SW480 (cell line): ENCODE measurements at places on chromosomes 4 and X.
A peak's percentile ranks its signal among the peaks of the same experiment; 100 is the strongest.

DNA sequence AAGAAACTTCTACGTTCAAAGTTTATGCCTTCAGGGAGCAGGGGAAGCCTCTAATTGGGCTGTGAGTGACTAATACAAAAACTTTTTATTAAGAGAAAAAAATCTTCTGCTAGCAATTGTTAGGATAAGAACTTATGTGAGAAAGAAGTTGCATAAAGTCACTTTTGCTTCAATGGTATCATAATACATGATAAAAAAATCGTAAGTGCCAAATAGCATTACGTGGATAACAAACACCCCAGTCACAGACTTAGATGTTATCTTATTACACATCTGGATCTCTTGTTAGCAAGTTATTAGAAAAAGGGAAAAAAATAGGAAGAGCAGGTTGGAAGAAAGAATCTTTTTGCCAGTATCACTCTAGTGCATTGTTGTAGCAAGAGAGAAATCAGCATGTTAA lies 4.2 kb upstream of the NDST4 start:
- DNase-seq, result no peak

DNA sequence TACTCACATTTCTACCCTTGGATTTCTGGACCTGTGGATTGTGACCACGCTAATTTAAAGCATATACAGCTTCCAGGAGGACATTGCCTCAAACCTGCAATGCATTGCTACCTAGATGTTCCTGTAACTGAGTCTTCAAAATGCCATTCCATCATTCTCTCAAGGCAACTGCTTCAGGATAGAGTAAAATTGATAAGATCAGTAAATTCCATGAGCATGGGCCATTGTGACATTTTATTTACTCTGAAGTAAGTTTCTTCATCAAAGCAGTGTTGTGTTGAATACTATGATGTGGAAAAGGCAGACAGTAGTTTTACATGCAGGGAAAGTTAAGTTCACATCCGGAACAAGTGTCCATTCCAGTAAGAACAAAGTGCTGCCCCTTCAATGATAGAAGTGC lies 991.0 kb downstream of the ARAP2 start:
- DNase-seq, result no peak

DNA sequence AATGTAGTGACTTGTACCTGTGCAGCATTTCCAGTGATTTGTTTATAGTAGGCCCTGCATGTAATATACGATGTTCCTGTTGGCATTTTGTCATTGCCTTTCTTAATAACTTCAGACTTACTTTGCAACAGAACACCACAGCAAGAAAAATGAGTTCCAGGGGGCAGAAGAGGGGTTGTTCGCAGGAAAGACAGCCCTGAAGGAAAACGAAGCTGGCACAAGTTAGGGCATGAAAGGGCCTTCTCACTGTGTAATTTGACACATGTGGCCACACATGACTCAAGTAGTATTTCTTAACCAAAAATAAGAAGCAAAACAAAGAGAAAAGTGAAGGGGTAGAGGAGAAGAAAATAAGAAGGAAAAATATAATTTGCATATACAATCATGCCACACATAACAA lies 265.8 kb upstream of the SMIM31 start:
- no peak for DNase-seq

DNA sequence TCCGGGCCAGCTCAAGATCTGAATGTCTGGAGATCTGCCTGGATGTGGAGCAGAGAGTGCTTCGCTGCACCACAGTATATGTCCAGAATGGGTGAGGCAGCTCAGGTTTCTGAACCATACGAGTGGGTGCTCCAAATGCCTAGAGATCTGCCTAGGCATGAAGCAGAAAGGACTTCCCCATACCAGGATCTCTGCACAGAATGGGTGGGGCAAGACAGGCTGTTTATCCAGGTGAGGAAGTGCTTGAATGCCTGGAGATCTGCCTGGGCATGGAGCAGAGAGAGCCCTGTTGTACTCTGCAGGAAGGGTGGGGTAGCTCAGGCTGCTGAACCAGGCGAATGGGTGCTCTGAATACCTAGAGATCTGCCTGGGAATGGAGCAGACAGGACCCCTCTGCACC lies 45.4 kb upstream of the MAGEC2 start:
- no peak for DNase-seq

DNA sequence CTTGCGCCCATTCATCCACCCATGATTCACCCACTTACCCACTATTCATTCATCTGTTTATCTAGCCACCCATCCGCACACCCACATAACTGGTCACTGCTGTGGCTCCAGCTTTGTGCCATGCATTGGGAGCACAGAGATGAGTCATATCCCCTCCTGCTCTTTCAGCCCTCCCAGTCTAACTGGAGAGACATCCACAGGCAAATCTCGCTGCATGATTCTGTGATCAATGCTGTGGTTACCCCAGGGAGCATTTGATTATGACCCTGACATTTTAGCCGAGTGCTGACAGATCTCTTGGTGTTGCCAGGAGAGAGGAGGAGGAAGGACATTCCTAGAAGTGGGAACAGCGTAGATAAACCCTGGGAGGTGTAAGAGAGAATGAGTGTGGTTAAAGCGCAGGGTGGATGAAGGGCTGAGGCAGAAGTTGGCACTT lies 10.4 kb upstream of the PORCN start:
- DNase-seq, result peak; percentile 84

- no peak for DNase-seq
Observed at GRCh38 chrX:24282381-24283126, 31.3 kb downstream of the SUPT20HL2 start.

GRCh38 chrX:24396931-24397279 lies 36.5 kb downstream of the SUPT20HL1 start:
- no peak for DNase-seq

- DNase-seq, result no peak
Observed at GRCh38 chr4:118279920-118280432, 72.8 kb downstream of the PRSS12 start.

DNA sequence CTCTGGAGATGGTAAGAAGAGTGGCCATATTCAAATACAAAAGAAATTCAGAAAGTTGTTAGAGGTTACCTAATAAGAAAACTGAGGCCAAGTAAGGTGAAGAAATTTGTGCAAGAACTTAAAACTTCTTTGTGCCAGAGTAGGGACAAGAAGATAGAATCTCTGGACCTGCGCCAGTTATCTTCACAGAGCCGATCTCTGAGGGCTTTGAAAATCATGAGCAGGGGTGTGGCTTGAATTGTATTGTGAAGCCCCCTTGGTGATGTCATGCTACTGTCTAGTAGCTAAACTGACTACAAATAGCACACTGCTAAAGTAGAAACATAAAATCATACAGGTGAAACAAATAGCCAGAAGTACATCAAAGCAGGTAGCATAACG lies 184.6 kb downstream of the UGT8 start:
- no peak for DNase-seq

- no peak for DNase-seq
Observed at GRCh38 chr4:57672846-57673433, 562.8 kb upstream of the IGFBP7 start.

DNA sequence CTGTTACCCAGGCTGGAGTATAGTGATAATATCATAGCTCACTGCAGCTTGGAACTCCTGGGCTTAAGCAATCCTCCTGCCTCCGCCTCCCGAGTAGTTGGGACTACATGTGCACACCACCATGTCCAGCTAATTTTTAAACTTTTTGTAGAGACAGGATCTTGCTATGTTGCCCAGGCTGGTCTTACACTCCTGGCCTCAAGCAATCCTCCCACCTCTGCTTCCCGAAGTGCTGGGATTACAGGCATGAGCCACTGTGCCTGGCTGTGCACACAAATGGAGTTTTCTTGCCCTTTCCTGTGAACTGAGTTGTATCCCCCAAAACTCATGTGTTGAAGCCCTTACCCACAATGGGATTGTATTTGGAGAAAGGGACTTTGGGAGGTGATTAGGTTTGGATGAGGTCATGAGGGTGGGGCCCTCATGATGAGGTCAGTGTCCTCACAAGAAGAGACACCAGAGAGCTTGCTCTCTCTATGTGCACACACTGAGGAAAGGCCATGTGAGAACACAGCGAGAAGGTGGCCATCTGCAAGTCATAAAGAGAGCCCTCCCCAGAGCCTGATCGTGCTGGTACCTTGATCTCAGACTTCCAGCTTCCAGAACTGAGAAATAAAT lies 40.1 kb downstream of the DDX3X start:
- no peak for DNase-seq

GRCh38 chr4:98939438-98939837 lies 10.5 kb upstream of the EIF4E start:
- DNase-seq, result no peak

GRCh38 chr4:85741381-85741780 lies 266.4 kb downstream of the ARHGAP24 start:
- DNase-seq, result no peak

DNA sequence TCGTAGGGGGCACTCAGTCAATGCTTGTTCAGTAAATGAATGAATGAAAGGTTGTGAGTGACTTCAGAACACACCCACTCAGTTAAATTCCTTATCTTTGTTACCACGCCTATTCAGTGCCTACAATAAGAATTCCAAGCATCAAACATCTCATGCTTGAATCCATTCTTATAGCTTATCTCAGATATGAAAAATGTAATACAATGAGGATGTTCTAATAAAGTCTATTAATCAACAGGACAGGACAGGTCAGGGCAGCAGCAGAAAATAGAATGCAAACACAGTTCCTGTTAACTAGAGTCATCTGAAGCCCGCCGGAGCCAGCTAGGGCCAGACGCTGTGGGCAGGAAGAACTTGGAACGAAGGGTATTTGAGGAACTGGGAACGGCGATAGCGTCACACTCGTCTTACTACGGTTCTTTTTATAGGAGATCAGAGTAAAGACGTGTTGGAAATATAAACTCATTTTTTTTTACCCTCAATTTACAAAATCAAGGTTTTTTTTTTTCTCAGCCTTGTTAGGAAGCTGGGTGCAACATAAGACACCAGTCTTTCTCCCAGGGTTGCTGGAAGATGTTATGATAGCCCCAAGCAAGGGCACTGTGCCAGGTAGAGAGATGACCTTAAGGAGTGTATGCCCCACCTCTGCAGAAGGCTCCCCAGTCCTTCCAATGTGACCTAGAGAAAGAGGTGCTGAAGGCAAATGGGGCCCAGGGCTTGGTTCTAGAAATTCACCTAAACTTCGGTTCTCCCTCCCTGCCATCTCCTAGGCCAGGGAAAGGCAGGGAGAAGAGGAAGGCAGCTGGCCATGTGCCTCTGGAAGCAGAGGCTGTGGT lies 48.3 kb downstream of the SEL1L3 start:
- no peak for DNase-seq

DNA sequence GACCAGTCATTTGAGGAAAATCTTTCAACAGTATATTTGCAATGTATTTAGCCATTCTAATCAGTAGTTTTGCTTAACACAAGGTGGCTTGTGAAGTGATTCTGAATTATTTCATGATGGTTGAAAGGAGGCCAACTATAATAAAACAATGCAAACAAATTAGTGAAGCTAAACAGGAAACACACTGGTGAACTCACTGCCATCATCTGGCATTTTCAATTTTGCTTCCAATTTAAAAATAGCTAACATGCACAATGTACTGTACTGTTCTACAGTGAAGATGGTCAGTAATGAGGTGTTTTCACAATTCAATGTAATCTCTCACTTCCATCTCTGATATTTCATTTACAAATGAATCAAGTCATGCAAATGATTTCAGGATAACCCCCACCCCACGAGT lies 31.1 kb downstream of the PGRMC2 start:
- no peak for DNase-seq

DNA sequence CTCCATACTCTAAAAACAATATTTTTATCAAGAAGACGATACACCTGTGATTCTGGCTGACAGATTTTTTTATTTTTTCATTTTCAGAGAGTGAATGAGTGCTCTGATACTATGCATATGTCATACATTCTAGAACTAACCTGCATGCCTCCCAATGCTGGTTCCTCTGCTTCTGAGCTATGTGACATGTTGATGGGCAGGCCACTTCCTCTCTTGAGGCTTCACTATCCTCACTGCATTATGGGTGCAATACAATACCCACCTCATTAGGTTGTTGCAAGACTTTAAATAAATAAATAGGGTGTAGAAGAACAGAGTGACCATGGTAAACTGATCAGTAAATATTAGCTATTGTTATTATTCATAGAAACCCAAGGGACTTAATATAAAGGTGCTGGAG lies 408.3 kb downstream of the HNRNPD start:
- no peak for DNase-seq

DNA sequence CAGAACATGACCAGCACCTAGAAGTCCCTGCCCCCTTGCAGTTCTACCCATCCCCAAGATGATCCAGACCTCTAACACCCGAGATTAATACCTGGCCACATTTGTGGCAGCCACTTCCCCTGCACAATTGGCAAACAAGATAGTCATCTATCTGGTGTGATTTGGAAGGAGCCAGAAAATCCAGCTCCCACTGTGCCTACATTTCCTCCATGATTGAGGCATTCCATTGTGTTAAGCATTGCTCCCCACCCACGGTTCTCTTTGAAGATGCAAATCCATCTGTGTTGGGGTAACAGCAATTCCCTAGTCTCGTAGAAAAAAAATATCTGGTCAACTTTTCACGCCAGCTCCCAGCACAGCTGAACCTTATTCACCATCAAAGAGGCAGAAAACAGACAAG lies 405.0 kb downstream of the BCOR start:
- peak; percentile 28 for DNase-seq

- DNase-seq, result no peak
Observed at GRCh38 chrX:111216293-111216801, 53.9 kb downstream of the CAPN6 start.

- no peak for DNase-seq
Observed at GRCh38 chr4:16136311-16136710, 52.5 kb upstream of the PROM1 start.

GRCh38 chrX:37781814-37782213 lies 2.0 kb downstream of the CYBB start:
- no peak for DNase-seq

DNA sequence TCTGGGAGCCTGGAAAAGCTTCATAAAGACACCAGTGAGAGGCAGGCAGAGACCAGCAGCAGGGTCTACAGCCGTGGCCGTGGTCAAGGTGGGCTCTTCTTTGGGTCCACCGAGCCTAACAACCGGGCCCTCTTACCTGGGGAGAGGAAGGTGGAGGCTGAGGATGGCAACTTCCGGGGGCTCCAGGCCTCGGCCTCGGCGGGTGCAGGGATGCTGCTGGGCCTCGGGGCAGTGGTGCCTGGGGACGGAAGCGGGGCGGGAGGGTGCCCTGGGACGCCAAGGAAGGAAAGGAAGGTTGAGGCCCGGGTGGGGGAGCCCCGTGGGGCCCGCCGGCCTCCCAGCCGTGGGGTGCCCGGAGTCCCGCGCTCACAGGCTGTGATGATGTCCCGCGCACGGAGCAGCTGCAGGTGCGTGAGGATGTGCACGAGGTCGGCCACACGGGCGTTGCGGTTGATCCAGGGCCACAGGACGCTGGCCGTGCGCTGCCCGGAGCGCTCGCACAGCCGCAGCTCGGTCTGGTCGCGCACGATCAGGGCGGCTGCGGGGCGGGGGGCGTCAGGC lies 561 bp downstream of the IRAK1 start:
- DNase-seq, result no peak

DNA sequence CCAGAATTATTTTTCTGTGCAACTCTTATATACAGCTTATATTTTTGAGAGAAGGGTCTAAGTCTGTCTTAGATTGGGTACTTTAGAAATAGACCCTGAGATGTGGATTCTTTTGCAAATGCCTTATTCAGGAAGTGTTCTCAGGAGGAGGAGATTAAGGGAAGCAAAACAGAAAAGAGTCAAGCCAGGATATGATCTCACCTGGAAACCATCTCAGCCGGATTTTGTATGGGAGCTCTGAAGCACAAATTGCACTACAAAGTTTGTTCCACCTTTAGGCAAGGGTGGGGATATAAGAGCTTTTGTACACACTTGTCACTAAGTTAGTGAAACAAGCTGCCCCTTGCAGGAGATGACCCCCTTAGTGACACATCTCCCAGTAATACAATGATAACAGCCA lies 121.2 kb upstream of the GRPR start:
- no peak for DNase-seq

- DNase-seq, result peak; percentile 1
Observed at GRCh38 chr4:34619531-34620162, 1624.7 kb downstream of the ARAP2 start.
